ENCODE measurements at places on chromosomes 2 and 18.
A peak's percentile ranks its signal among the peaks of the same experiment; 100 is the strongest.

- no peak for DNase-seq
These were observed 319.7 kb downstream of the AFF3 start for GRCh38 chr2:99822474-99823207.

DNA sequence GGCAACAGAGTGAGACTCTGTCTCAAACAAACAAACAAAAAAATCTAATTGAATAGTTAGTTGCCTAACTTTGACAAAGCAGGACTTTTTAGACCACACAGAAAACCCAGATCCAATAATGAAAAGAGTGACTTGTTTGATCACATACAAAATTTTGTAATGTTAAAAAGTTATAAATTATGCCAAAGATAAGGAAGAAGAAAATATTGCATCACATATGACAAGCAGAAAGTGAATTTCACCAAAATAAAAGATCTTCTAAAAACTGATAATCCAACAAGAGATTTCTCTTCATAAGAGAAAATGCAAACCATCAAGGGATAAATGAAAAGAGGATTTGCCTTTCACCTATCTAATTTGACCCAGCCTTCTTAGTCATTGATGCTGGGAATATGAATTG, 2.8 kb upstream of the RMP24 start:
- DNase-seq = no peak

DNA sequence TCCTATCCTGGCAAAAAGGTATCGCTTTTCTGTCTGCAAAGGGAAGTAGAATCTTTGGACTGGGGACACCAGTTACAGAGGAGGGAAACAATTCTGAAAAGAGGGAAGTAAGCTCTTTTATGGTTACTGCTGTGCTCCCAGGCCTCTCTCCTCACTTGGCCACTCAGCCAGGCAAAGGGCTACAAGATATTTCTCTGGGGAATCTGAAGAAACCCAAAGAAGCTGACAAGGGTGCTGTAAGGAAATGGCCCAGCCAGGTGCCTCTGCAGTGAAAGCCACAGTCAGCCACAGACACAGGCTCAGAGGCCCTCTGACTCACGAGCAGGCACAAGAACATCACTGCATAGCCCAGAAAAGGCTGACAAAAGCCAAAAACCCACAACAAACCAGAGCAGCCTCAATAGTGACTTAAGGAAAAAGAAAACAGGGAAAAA, 5.8 kb downstream of the HDLBP start:
- DNase-seq = no peak

DNA sequence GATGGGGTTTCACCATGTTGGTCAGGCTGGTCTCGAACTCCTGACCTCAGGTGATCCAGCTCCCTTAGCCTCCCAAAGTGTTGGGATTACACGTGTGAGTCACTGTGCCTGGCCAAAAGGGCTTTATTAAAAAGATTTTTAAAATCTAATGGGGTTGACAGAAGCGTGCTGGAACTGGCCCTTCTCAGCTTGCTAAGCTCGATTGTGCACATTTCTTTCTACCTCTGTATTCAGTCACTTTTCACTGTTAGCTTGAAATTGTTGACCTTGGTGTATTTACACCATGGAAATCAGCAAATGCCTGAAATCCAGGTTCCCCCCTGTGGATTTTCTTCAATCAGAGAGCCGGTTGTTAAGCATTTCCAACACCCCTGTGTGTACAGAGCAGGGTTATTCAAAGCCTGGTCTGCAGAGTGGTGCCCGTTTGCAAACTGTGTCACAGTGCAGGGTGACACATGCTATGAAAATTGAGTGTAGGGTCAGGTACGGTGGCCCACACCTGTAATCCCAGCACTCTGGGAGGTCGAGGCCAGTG, 140.2 kb downstream of the TGIF1 start:
- no peak for DNase-seq

- DNase-seq = no peak
These were observed 257.7 kb downstream of the EN1 start for GRCh38 chr2:118589721-118590120.

- no peak for DNase-seq
These were observed 99.8 kb downstream of the SEPTIN10 start for GRCh38 chr2:109513749-109514588.

DNA sequence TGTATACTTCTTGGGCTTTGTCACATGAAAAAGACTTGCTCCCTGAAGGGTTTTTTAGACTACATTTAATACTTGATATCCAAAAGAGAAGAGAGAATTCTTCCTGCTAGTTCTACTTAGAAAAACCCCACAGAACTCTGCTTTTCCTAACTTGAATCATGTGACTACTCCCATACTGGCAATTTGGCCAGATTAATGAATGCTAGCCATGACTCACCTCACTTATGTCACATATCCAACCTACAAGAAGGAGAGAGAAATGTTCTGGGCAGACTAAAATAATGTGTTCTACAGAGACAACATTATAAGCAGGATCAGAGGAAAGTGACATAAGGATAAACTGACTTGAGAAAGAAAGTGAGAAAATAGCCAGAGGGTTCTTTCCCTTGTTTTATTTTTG, 249.3 kb upstream of the GULP1 start:
- DNase-seq = no peak

GRCh38 chr2:122707224-122707824, 951.9 kb downstream of the TSN start:
- no peak for DNase-seq

DNA sequence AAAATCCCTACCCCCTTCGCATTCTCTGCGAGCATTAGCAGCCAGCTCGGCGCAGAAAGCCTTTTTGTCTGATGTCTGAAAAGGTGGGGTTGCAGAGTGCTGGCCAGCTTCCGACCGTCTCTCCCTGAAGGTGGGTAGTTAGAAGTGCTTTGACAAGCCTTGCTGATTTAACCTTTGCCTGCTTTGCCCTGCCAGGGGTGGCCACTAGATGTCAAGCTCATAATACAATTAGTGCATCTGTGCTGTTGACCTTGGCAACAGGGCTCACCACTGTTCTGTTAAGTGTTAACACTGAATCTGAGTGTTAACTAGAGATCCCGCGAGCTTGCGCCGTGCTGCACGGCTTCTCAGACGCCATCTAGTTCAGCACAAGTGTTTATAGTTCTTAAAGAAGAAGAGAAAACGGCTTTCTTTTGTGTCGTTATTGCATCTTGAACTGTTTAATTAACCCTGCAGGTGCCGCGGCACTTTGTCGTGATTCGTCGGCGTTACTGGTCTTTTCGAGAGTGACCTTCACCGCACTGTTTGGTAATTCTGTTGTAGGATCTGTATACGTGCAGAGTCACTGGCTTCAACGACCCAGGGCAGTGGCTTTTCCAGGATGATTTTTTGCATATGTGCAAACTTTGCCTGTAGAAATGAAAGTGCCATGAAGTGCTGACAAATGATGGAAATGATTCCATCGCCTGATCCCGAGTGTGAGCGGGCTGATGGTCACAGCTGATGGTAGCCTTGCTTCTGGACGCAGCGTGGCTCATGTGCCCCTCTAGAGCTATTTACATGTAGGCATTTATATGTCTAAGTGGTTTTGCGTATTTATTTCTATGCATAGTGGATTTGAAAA, 5.5 kb downstream of the SALL3 start:
- peak; percentile 69 for DNase-seq

- no peak for DNase-seq
These were observed 55.6 kb downstream of the FAM117B start for GRCh38 chr2:202690321-202690900.

DNA sequence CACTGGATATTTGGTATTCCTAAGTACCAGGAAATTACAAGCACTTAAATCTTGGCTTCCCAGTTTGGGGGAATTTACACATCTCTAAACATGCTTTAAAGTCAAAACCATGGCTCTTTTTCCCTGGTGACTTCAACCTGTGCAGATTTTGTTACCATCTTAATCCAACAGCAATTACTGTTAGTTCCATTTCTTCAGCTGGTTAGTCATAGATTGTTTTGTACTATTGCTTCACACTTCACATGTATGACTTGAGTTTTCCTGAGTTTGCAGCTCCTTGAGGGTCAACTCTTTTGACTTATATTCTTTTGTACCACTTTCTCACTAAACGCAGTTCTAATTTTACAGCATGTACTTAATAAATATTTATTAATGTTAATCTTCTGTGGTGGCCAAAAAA, 203.4 kb upstream of the RND3 start:
- DNase-seq = no peak

GRCh38 chr18:3154214-3154613, 65.6 kb downstream of the MYOM1 start:
- DNase-seq = no peak

GRCh38 chr2:154720651-154721050, 22.2 kb downstream of the KCNJ3 start:
- no peak for DNase-seq

DNA sequence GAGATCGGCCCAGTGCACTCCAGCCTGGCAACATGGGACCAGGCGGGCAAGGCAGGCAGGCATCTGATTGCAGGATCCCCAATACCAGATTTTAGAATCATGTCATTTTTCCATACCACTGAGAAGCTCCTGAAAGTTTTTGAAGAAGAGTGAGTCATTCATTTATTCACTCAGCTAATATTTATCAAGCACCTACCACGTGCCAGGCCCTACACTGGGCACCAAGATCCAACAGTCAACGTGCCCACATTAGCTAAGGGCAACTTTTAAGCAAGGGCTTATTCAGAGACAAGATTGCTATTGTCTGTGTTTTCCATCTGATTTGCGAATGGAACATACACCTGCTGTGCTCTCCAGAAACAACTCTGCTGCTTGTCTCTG, 126.8 kb upstream of the LGALSL start:
- no peak for DNase-seq

DNA sequence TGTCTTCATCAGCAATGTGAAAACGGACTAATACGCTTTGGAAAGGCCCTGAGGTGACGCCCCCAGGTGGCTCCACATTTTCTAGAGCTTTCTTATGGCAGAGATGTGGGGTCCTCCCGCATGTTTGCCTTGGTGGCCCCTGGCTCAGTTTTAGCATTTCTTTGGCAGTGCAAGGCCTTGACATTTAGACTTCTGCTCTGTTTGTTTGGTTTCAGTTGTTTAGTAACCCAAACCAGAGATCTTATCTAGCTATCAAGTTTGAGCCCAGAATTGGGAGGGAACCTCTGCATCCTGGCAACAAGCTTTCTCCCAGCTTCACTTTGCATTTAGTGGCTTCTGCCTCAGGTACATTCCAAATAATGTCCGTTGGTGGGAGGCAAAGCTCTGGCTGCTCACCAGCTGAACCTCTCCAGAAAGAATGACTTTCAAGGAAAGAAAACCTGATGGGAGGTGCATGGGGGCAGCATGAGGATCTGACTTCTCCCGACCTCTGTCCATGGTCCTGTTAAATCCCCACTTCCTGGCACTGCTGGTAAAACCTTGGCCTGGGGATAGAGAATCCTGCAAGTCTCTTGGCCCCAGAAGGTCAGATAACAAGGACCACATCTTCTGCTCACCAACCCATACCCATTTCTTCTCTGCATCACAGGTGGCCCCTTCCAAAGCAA, 12.0 kb upstream of the MBP start:
- DNase-seq = no peak

- no peak for DNase-seq
These were observed 32.4 kb downstream of the TMEM177 start for GRCh38 chr2:119711352-119711751.

- DNase-seq = no peak
These were observed 69.2 kb downstream of the TRIP12 start for GRCh38 chr2:229852565-229852964.

DNA sequence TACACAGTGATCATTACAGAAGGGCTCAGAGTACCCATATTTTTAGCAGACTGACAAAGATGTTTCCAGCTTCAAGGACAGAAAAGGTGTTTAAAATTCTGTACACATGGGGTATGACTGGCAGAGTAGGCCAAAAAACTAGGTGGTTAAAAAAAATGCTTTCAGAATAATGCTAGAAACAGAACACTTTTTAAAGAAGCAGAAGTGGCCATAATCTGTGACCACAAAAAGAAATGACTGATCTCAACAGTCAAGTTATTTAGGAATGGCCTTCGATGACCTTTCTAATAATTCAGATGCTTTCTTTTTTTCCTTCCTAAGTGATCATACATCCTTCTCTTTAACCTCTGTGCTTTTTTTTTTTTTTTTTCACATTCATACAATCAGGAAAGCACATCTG, 4.1 kb upstream of the AQP4 start:
- no peak for DNase-seq

DNA sequence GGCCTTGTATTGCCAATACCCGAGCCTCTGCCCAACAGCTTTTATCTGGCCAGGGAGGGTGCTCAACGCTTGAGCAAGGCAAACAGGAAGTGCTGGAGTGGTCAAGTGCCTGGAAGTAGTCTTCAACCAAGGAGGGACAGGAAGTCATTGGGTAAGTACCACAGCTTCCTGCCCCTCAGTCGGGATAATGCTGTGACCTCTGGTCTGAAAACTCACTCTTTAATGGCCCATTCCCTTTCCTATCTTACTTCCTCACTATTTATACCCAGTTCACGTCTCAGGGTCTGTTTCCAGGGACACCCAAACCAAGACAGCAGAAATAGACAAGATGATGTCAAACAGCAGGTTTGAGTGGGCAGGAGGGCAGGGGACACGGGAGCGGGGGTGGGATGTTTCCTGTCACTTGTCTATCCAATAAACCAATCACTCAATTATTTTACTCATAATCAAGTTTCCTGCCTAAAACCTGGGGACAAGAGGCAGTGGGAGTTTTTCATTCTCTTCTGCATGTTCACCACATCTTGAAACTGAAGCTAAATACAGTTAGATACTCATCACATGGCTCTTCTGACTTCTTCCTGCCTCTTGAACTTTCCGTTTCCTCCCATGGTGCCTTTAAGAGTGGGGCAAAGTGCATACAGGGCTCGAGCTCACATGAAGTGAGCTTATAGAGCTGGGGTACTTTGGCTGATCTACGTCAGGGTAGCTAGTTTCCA, 68.9 kb upstream of the CAB39 start:
- no peak for DNase-seq

GRCh38 chr2:20568501-20569463, 82.1 kb downstream of the HS1BP3 start:
- no peak for DNase-seq

- no peak for DNase-seq
These were observed 1.7 kb downstream of the FZD7 start for GRCh38 chr2:202035089-202035940.

- DNase-seq = no peak
These were observed 145.4 kb upstream of the SPOPL start for GRCh38 chr2:138356178-138356577.

- no peak for DNase-seq
These were observed 61.2 kb downstream of the FAM171B start for GRCh38 chr2:186755066-186755465.

- DNase-seq = no peak
These were observed 192.0 kb downstream of the EPHA4 start for GRCh38 chr2:221380062-221380461.

DNA sequence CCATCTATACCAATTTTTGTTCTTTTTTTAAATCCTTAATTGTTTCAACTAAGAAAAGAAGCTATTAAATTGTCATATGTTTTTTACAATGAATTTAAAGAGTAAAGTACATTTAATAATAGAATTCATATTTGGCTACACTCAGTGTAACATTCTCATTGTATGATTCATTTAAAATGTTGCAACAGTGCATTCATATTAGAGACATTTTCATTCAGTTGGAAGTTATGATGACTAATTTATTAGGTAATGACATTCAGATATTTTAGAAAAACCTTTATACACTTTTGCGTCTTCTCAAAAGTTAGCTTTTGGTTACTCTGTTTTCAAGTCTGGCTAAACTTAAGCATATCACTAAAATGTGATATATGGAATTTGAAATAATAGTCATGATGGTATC, 887.5 kb upstream of the NRXN1 start:
- no peak for DNase-seq

GRCh38 chr18:51630706-51631105, 433.2 kb upstream of the MEX3C start:
- no peak for DNase-seq

Measured in DMS79 treated with DMSO at 0.1 percent for 48 hours (cell line).